Dermis microvascular lymphatic vessel endothelial cell (primary cell): ENCODE measurements at places on chromosomes 13 and 19. TPM values are rescaled to one million over a fixed set of nuclear protein-coding genes. Genes with fewer than 3 reads are reported as not detected.

Gene DHDH
- total RNA-seq, result 0.13 TPM in 1 of 2 replicates, not detected in the other

DNA sequence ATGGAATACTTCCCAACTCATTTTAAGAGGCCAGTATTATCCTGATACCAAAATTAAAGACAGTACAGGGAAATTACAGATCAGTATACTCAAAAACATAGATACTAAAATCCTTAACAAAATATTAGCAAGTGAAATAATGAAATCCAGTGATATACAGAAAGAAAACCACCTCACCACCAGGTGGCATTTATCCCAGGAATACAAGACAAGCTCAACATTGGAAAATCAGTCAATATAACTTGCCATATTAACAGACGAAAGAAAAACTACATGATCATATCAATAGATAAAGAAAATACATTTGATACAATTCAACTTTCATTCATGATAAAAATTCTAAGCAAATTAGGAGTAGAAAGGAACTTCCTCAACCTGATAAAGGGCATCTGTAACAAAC lies 6.7 kb upstream of the GNA15 start:
- peak; percentile 81 for DNase-seq

DNA sequence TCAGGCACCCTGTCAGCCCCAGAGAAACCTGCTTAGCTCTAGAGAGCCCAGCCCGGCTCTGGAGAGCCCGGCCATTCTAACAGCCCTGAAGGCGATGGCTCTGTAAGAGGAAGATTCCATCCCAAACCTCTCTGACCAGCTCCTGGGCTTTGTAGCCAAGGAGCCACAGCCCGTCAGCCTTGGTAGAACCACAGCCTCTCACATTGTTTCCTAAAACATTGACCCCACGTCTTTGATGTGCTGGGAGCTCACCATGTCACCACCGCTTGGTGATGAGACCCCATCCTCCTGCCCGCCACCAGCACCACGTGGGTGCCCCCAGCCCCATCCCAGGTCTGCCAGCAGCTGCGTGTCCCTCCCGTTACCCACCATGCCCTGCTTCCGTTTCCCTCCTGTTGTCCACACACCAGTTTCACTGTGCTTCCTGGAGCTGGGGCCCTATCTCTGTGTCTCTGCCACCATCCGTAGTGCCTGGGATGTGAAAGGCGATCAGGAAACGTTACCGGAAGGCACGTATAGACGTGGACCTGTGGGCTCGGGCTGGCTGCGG lies 94.2 kb upstream of the MCF2L start:
- DNase-seq, result no peak

DNA sequence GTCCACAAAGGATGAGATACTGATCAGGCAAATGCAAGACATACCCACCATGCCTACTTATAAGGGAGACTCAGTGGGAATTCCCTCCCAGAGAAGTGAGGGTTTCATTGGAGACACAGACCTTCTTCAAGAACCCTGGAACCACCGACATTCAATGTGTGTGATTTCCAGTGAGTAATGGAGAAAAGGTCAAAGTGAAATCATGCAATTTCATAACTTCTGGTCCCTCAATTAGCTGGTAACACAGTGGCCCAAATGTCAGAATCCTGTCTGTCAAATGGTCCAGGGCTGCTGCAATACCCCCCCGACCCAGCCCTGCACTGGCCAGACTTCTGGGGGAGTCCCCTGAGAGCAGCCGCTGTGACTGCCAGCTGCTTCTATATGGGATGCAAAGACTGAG lies 4.7 kb upstream of the METTL21C start:
- DNase-seq, result no peak

Gene OR7C1
- total RNA-seq, result not detected in 2 replicates

Gene TTC9B
- not detected in 2 replicates for total RNA-seq

Gene MAU2
- 16.9 and 38.2 TPM in 2 replicates for total RNA-seq

- DNase-seq, result peak; percentile 79
These were observed at the start of gene GPR183 for GRCh38 chr13:99307247-99307646. Gene GPR183, minus strand, starts transcription at chr13:99307399. Its CDS starts 11,254 bp downstream, at chr13:99296145.
